ENCODE measurements at places on chromosomes 4 and X. TPM values are rescaled to one million over a fixed set of nuclear protein-coding genes. Genes with fewer than 3 reads are reported as not detected.

- no peak for DNase-seq
Measured at GRCh38 chrX:20362268-20363267, 95.9 kb upstream of the RPS6KA3 start.

GRCh38 chrX:38438321-38438720 lies 85.9 kb downstream of the OTC start:
- DNase-seq = no peak

DNA sequence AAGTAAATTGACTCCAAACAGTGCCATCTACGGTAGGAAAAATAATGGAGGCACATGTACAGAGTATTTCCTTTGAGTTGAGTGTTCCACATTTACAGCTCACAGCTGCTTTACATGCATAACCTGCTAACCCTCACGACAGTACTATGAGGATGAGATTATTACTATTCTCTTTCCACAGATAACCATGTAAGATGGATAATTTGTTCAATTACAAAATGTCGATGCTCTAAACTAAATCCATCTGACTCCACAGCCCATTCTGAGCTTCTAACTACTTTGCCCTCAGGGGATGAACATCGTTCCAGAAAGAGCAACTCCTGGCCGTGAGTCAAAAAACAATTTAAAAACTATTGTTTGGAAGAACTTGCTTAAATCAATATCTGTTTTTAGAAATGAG lies 330.4 kb upstream of the NWD2 start:
- no peak for DNase-seq

DNA sequence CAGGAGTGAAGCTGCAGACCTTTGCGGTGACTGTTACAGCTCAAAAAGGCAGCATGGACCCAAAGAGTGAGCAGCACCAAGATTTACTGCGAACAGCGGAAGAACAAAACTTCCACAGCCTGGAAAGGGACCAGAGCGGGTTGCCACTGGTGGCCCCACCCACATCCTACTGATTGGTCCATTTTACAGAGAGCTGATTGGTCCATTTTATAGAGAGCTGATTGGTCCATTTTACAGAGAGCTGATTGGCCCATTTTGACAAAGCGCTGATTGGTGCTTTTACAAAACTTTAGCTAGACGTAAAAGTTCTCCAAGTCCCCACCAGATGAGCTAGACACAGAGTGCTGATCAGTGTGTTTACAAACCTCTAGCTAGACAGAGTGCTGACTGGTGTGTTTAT lies 134.2 kb upstream of the FRG1 start:
- DNase-seq = no peak

- no peak for DNase-seq
Measured at GRCh38 chrX:109732017-109732801, 848 bp downstream of the ACSL4 start.

DNA sequence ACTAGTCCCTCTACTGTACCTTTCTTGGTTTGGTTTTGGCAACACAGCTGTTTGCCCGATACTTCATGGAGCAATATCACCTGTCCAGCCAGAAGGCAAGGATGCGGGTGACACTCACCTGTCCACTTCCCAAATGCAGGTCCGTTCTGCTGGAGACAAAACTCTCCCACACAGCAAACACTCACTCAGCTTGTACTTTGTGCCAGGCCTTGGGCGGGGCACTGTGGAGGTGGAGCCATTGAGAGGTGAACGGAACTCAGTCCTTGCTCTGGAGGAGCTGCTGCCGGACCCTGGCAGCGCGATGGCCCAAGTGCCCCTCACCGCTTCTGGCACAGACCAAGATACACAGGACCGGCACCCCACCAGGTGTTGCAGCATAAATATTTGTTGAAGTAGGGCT lies 15.3 kb upstream of the HMGB3 start:
- DNase-seq = no peak

GRCh38 chr4:131063878-131064277 lies 1967.9 kb downstream of the C4orf33 start:
- DNase-seq = no peak

DNA sequence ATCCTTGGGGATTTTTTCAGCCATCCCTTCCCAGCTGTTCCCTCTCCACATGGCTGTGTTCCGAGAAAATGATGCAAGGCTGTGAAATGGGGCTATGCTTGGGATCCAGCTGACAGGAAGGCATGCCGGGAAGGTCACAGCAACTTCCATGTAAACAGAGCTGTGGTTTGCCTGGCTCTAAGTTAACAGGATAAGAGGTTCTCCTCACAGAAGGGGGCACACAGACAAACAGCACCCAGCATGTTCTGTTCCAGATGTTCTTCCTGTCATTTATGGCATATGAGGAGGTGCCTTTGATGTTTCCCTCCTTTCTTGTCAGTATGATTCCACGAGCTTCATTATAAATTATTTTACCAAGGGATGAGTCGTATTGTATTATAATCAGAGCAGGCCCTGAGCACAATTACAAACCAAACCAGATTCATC lies 220.7 kb downstream of the ANTXR2 start:
- no peak for DNase-seq

Gene SSX1
- total RNA-seq = not detected

DNA sequence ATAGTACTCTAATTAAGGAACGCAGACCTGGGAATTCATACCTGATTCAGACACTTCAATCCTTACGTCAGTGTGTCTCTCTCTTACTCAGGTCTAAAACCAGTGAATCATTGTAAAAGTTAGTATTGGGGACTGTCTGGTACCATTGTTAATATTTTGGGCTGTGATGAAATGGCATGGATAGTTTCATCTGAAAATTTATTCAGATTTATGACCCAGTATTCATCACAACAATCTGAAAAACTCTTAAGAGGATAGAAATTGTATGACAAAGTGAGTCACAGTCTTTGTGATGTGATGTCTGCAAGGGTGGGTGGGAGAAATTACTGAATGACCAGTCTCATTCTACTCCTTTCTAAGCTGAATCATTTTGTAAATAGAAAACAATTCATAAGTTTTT lies 10.3 kb downstream of the FGF2 start:
- no peak for DNase-seq

Gene DKK2
- 1.4 TPM for total RNA-seq

DNA sequence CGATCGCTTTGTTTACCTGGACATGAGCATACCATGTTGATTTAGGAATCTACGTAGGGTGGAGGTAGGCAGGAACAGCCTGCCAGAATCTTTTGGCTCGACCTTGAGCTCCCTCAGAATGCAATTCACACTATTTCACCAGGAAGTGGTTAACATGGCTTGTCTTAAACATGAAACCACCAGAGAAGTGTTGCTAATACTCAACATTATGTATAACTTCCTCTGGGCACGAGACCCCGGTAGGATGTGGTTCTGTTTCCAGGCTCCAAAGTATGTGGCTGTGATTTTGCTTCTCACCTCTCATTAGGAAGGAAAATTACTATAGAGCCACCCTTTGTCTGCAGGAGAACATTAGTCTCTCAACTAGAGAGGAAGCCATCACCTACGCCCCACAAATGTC lies 59.0 kb upstream of the VCX3B start:
- no peak for DNase-seq

- DNase-seq = no peak
Measured at GRCh38 chrX:109943740-109944092, 59.2 kb upstream of the TMEM164 start.

- no peak for DNase-seq
Measured at GRCh38 chrX:9874483-9874882, 88.3 kb downstream of the SHROOM2 start.

- no peak for DNase-seq
Measured at GRCh38 chr4:119692001-119692400, 63.4 kb upstream of the PDE5A start.

DNA sequence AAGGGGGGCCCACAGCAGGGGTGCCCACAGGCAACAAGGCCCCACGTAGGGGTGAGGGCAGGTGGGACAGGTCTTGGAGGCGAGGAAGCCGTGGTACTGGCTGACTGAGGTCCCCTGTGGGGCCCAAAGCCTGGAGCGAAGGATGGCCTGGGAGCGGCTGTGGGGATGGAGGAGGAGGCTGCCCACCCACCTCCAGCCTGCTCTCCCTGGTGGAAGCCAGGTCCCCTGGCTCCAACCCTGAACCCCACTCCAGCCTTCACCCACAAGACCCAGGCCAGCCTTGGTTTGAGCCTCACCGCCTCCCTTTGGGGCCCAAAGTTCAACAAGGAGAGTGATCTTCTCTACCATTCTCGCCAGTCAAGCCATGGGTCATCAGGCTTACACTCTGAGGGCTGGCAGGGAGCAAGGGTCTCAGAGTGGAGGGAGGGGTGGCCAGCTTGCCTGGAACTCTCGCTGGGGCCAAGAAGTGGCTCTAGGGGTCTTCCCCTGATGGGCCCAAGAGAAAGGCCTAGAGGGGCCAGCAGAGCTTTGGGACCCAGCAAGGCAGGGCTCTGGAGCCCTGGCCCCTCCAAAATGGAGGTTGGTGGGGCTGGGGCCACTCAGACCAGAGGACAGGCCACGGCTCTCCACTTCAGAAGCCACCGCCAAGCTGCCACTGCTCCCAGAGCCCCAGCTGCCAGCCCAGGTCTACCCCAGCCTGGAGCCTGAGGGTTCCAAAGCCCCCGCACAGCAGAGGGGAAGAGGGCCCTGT lies 5.0 kb downstream of the PNCK start:
- DNase-seq = no peak

GRCh38 chr4:185112104-185112503 lies 31.0 kb upstream of the SLC25A4 start:
- no peak for DNase-seq

GRCh38 chr4:125420526-125420925 lies 105.8 kb downstream of the FAT4 start:
- DNase-seq = no peak

DNA sequence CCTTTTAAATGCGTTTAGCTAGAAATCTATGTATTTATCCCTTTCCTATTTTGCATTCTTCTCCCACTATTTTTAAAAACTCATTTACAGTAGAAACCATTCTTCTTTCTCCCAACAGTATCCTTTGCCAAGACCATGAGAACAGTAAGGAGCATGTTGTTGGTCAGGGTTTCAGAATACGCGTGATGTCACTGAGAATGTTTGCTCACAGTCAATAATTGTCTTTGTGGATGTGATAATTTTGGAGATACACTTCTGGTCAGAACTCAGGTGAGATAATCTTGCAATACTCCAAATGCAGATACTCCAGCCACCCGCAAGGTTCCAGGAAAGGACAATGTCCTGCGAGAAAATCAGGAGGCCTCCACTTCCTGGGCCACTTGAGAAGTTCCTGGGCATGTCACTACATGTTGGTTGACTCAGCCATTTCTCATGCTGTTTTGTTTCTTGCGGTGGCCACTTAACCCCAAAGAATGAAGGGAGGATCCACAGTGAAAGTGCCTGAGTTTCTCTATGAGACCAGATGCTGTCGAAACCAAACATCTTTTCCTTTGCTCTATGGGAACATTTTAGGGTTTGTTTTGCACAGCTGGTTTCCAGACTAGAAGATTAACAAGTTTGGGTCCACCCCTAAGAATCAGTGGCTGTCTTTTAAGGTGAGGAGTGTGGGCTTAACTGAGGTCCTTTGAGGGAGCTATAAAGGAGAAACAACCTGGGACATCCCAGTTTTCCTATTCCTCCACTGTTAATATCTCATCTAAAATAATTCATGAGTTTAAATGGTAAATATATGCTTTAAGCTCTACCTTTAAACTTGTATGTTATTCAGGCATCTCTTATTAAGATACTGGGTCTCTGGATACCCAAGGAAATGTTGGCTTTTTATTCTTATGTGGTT lies 116.0 kb downstream of the SOWAHB start:
- no peak for DNase-seq
